Iris pigment epithelial cell (primary cell): ENCODE measurements at places on chromosomes 2 and 18.

DNA sequence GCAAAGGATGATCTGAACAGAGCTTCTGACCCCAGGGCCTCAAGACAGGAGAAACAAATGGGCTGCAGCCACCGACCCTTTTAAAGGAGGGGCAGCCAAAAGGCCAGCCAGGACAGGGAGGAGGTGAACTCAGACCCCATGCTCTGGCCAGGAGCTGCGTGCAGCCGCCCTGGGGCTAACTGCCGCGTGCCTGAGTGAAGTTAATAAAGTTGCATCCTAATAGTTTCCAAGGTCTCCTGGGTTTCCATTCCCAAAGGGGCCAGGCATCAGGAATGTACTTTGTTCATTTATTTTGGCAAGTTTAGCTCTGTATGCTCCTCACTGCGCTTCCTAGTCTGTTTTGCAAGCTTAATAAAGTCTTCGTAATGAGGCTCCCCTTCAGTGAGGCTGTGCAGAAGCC lies 60.7 kb downstream of the EN1 start:
- no peak for DNase-seq

DNA sequence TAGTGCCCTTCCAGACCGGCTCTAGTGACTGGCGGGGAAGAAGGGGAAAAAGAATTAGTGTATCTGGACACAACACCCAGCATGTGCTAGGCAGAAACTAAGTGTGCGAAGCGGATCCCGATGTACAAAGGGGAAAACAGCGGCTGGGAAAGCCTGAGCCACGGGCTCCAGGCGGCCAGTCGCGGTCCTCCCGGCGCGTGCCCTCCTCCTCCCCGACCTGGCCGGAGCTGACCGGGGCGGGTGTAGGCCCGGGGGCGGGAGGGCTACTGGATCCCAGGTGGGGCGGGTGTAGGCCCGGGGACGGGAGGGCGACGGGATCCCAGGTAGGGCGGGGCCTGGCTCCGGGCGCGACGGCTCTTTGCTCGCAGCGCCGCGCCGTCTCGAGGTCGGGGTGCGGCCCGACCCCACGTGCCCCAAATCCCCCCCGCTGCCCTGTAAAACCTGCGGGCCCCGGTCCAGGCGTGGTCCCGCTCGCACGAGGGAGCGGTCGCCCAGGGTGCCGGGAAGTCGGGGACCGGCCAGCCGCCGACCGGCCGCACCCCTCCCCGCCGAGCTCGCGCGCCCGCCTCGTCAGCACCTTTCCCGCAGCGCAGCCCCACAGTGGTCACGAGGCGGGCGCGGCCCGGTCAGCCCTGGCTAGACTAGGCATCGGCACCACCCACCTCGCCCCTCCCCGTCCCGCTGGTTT lies 48.8 kb downstream of the C2orf42 start:
- DNase-seq = peak; percentile 54

- no peak for DNase-seq
Observed at GRCh38 chr2:109143214-109144187, 14.5 kb downstream of the SH3RF3 start.

DNA sequence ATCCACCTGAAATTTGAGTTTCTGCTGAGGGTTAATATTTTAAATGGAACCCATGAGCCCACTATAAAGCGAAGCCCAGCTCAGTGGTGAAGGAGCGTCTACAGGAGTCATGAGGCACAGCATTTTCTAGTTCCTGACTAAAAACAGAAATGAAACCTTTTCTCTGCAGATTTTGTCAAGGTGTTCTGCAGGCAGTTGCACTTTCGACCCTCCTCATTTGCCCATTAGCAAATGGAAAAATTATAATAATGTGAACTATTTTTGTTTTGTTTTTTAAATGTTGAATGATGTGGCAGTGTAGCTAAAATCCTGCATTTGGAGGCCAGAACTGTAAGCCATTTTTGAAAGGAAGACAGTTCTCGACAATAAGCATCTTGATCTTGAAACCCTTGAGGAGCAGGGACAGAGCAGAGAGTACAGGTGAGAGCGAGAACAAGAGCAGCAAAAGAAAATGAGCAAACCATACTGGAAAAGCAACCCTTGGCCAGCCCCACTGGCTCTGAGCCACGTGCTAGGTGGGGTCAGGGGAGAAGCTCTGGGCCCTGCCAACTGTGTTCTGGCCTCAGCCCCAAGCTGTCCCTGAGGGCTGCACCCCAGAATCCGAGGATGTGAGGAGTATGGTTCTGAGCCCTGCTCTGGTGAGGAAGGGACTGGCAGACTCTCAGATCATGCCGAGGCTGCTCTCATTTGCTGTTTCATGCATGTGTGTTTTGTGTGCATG lies 26.4 kb upstream of the COPS8 start:
- DNase-seq = no peak

DNA sequence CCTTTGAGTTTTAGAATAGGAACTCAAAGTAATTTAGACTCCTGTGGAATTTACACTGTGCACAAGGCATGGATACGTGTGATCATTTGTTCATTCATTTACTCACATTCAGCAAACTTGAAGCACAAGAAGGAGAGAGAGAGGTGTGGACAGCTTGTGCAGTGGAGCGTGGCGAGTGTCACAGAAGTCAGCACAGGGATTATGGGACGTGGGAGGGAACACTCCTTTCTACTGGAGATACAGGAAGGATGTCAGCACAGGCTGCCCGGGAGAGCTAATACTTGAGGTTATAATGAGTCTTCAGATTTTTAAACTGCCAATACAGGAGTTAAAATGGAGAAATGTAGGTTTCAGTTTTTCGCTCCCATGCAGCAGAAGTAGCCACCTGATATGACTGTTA lies 7.0 kb downstream of the FAM228A start:
- no peak for DNase-seq

DNA sequence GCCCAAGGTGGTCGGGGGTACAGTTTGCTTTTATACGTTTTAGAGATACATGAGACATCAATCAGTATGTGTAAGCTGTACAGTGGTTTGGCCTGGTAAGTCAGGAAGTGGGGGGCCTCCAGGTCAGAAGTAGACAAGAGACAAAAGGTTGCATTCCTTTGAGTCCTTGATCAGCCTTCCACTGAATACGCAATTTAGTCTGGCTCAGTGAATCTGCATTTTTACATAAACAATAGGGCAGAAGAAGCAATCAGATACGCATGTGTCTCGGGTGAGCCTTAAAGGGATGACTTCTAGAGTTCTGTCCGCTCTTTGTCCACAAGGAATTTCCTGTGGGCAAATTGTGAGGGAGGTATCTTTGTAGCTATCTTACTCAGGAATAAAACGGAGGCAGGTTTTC lies 87.2 kb downstream of the SOWAHC start:
- DNase-seq = peak; percentile 52

DNA sequence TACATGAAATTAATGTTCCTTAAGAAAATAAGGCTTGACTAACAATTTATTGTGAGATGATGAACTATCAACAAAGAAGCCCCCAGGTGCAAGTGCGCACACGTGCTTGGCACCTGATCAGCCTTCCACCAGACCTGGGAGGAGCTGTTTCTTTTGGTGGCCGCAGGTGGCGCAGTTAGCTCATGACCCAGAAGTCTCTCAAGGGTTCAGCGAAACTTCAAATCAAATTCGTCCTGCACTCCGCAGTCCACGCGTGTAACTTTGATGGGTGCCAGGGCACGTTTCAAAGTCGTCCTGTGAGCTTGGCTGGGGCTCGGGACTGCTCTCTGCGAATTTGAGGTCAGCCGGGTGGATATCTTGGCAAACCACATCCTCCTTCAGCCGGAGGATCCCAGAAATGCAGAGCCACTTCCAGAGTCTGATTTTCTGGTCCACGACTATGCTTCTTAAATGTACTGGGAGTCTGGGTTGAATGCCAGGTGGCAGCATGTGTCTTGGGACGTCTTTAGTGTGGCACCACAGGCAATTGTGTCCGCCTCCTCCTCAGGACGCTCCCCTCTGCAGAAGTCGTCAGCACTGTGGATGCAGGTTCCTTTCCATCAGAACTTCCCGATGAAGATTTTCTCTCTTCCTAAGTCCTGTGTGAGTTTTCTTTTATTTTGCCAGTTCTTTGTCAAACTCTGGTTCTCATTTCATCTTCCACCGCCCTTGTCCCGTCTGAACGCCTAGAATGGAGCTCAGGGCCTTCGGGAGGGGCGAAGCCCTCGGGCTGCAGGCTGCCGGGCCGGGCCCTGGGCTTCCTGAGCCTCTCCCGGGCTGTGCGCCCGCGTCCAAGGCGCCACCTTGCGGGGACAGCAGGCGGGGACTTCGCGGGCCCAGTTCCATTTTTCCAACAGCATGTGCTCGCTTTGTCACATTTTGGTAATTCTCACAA lies 61.3 kb upstream of the RAPGEF4 start:
- peak; percentile 45 for DNase-seq

DNA sequence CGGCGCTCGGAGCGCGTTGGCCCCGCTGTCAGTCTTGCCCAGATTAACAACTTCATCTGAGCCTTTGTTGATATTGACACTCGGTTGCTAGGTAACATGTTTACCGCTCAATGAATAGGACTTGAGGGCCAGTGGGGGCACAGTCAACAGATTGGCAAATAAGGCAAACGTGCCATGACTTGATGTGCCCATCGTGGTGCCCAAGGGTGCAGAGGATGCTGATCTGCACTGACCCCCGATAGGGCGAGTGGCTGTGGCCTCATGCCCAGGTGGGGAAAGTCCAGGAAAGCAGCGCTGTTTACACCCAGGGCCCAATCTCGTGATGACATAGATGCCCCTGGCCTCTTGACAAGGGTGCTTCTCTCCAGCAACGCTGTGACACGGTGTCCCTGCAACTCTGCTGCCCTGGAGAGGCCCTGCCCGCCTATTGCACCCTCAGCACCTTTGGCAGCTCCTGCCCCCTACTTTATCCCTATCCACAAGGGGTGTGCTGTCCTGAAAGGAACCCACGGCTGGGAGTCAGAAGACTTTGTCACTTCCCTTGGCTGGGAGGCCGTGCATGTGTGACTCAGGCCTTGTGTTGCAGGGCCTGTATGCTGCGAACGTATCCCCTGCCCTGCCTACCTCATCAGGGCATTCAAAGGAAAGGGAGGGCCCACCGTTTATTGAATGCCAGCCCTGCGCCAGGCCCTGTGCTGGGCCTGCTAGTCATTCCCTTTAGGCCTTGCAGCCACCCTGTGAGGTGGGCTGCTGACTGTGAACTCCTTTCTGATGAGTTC lies 158.0 kb downstream of the INHBB start:
- peak; percentile 28 for DNase-seq

GRCh38 chr2:23590241-23590869 lies 205.4 kb downstream of the KLHL29 start:
- no peak for DNase-seq
